NCI-H1930 (cell line): ENCODE measurements at places on chromosomes 4 and X.

GRCh38 chr4:94466923-94467322 lies 15.2 kb downstream of the PDLIM5 start:
- no peak for DNase-seq

DNA sequence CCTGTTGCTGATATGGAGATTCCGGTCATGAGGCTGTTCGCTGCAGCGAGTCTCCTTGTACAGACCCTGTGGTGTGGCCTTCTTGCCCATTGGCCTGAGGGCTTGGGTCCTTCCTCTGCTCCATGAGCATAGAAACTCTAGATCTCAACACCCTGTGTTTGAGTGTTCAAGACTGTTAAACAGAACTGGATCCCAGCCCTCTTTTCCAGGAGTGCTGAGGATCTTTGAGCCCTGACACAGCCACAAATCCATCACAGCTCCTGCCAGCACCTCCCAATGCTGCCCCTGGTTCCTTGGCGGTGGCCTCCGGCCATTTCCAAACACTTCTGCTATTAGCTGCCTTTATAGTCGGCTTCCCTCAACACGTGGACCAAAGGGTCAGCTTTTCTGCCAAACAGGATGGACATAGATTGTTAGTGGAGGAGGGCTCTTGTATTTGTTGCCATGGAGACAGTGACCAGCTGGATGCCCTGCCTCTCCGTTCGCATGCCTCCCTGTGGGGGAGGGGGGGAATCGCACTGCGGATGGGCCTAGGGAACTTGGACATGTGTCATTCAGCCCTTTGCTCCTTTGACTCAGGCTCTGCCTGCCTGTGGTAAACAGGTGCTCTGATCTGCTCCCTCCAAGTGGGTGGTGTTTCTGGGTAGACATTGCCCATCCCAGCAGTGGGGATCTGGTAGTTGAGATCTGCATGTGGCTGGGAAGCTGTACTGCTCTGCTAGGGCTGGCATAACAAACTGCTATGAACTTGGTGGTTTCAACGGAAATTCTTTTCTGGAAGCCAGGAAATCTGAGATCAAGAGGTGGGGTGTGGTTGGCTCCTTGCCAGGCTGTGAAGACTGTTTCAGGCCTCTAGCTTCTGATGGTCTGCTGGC lies 6.9 kb upstream of the WDR1 start:
- no peak for DNase-seq

- no peak for DNase-seq
These were observed 66.3 kb downstream of the ZFYVE28 start for GRCh38 chr4:2352171-2352570.

GRCh38 chrX:118756101-118756500 lies 28.7 kb downstream of the IL13RA1 start:
- no peak for DNase-seq

- DNase-seq: no peak
These were observed 89.3 kb upstream of the USP38 start for GRCh38 chr4:143095447-143095846.
